ENCODE measurements at places on chromosomes 12 and 14. TPM values are rescaled to one million over a fixed set of nuclear protein-coding genes. Genes with fewer than 3 reads are reported as not detected.

KRT3 gene
- total RNA-seq, result not detected

HSPB8 gene
- 2.9 TPM for total RNA-seq

TDRD9 gene
- total RNA-seq, result 1.1 TPM

PPP2R5C gene
- 101 TPM for total RNA-seq

INHBE gene
- 0.88 TPM for total RNA-seq
